ENCODE measurements at places on chromosomes 5 and 9.

GRCh38 chr5:171157775-171158174, 151.3 kb upstream of the TLX3 start:
- DNase-seq: no peak

GRCh38 chr9:130741024-130741305, 47.4 kb downstream of the EXOSC2 start:
- no peak for DNase-seq

DNA sequence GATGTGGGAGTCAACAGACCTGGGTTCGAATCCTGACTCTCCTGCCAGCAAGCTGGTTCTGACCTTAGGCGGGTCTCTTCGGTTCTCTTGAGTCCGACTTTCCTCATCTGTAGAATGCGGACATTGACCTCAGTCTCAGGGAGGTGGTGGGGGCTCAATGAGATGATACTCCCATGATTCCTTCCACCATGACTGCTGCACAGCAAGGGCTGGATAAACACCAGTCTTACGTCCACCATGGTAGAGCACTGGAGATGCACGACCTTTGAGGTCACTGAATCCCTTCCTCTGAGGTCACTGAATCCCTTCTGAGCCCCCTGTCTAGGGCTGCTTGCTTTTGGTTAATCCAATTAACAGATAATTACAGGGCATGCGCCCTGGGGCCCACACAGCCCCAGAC, 12.5 kb upstream of the SMIM23 start:
- no peak for DNase-seq

GRCh38 chr9:96501633-96502538, 51.9 kb downstream of the HABP4 start:
- DNase-seq: no peak

- no peak for DNase-seq
Measured at GRCh38 chr9:123825342-123826060, 104.4 kb downstream of the DENND1A start.

- DNase-seq: no peak
Measured at GRCh38 chr5:76283670-76284069, 119.4 kb upstream of the IQGAP2 start.

GRCh38 chr9:21923694-21924093, 70.5 kb downstream of the CDKN2A start:
- DNase-seq: no peak

DNA sequence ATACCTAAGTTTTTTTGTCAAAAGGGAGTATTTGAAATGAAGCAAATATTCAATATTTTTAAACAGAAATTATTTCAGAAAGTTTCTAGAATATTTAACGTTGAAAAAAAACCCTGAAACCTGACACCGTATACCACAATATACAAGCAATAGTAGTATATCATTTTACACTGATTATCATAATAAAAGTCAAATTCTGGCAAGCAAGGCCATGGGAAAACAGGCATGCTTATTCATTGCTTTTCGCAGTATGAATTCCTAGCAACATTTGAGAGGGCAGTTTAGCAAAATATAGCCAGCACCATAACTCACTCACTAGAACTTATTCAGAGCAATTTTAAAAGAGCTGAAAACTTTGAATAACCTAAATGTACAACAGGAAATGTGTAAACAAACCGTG, 46.1 kb downstream of the ERAP1 start:
- no peak for DNase-seq

DNA sequence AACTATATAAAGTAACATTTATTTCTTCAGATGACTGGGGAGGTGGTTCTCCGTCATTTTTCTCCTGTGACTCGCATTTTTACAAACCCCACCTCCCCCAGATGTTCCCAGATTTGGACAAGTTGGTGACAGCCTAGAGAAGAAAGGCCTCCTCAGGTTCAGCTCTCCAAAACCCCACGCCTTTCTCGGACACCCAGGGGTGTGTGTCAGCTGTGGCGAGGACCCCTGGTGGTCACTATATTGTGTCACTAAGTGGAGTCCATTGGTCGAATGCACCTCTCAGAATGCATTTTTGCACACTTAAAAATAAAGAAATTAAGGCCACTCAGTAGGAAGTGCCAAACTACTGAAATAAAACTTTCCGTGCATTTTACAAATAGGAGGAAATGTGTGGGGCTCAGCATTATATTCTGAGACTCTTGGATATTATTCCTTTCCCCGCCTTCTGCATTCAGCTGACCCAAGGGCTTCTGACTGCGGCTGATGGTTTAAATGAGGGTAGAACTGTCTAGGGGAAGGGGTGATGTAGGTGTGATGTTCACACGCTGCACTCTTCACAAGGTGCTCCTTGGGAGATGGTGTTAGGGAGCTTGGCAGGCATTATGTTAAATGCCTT, 47.6 kb downstream of the ACO1 start:
- DNase-seq: peak; percentile 12

GRCh38 chr5:147180751-147181150, 54.1 kb upstream of the STK32A start:
- no peak for DNase-seq

GRCh38 chr9:137470785-137471184, 11.7 kb upstream of the NSMF start:
- no peak for DNase-seq

GRCh38 chr9:114153761-114154599, 1.4 kb upstream of the COL27A1 start:
- no peak for DNase-seq

DNA sequence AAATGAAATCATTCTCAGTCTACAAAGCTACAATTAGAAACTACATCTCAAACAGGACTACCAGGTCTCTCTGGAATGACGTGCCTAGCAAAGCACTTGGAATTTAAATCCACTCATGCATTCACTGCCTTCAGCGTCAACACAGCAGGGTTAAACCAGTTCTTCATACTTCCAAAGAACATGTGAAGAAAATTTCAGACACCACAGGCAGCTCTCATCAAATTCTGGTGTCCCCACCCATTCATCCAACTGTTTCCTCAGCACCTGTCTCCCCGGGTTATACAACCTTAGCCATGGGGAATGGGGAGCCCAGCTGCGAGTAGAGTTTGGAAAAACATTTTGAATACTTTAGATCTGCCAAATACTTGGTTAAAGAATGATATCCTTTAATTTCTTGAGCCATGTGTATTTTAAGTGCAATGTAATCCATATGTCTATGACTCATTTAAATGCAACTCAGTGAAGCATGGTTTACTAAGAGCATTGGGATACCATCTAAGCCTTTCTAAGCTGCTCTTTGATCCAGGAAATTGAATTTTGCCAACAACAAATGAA, 17.5 kb downstream of the ADAM19 start:
- no peak for DNase-seq

GRCh38 chr5:223791-224190, 5.7 kb downstream of the SDHA start:
- DNase-seq: no peak

- DNase-seq: no peak
Measured at GRCh38 chr9:4339836-4340560, 40.1 kb upstream of the GLIS3 start.

- DNase-seq: no peak
Measured at GRCh38 chr5:132662004-132662401, 4.0 kb downstream of the IL13 start.

DNA sequence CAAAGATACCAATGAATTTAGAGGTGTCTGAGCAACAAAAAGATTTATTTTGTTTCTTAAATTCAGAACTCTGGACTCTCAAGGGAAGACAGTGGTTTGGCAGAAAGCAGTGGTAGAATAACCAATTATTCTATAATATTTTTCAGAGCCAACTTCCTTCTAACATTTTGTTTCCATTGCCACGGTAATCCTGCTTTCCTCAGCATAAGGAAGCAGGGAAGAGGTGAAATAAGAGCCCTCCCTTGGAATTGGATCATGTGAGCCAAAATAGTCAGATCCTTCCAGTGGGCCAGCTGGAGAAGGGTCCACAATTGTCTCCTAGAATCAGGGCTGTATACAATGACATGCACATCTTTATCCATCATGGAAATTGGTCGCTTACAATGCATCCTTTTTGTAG, 130.0 kb upstream of the MAP1B start:
- DNase-seq: no peak

DNA sequence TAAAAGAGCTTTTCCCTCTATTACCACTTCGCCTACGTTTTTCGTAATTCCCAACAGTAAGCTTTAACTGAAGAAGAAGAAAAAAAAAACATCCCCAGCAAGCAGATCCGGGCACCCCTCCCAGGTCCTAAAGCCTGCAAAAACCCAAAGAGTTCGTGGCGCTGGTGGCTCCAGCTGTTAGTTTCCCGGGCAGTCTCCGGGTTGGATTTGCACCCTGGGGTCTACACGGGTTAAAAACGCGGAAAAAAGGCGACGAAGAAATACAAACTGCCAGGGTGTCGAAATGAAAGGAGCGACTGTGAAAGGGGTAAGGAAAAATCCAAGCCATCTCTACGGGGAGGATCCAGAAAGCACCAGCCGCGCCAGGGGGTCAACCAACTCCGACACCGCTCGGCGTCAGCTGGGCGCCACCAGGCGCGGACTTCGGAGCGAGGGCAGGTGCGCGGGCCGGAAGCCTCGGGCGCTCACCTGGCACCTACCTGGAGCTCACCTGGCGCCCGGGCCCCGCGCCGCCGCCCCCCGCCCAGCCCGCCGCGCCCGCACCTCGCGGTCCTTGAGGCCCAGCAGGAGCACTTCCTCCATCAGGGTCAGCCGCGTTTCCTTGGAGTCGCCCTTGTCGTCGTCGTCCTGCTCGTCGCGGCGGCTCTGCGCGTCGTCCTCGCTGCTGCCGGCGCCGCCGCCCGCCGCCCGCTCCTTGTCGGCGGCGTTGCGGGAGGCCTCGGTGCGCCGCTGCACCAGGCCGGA, 680 bp downstream of the GOLPH3 start:
- DNase-seq: peak; percentile 27

GRCh38 chr9:2662496-2662895, 40.9 kb downstream of the VLDLR start:
- no peak for DNase-seq

DNA sequence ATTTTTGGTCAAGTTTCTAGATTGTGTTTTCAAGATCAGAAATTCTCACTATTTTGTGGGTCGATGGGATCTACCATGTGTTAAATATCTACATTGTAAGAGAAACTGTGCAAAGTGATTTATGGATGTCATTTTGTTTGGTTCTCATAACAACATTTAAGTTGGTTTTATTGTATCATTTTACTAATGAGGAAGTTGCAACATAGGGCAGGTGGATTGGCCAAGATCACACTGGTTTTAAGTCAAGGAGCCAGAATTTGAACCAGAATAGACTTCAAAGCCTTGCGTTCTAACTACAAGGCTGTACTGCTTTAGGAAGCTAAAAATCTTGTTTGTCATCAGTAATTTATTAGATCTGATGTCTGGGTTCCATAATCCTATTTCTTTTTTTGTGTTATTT, 23.4 kb downstream of the SH3TC2 start:
- no peak for DNase-seq

DNA sequence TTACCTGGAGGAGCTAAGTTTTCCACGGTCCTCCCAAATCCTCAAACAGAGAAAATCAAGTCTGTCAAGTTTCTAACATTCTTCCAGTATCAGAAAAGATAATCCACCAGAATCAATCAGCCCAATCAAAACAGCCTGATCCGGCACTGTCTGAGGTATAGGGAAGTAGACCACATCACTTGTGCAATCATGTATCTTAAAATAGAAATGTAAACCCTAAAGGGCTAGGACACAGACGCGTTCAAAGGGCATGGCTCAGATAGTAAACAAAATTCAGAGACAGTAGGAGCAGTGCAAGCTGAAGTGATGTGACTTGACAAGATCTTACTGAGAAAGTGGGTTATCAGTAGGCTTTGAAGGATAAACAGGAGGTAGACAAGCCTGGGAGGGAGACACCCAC, 252.4 kb upstream of the DAPK1 start:
- DNase-seq: no peak

GRCh38 chr9:33170464-33171415, 3.6 kb upstream of the B4GALT1 start:
- peak; percentile 41 for DNase-seq

DNA sequence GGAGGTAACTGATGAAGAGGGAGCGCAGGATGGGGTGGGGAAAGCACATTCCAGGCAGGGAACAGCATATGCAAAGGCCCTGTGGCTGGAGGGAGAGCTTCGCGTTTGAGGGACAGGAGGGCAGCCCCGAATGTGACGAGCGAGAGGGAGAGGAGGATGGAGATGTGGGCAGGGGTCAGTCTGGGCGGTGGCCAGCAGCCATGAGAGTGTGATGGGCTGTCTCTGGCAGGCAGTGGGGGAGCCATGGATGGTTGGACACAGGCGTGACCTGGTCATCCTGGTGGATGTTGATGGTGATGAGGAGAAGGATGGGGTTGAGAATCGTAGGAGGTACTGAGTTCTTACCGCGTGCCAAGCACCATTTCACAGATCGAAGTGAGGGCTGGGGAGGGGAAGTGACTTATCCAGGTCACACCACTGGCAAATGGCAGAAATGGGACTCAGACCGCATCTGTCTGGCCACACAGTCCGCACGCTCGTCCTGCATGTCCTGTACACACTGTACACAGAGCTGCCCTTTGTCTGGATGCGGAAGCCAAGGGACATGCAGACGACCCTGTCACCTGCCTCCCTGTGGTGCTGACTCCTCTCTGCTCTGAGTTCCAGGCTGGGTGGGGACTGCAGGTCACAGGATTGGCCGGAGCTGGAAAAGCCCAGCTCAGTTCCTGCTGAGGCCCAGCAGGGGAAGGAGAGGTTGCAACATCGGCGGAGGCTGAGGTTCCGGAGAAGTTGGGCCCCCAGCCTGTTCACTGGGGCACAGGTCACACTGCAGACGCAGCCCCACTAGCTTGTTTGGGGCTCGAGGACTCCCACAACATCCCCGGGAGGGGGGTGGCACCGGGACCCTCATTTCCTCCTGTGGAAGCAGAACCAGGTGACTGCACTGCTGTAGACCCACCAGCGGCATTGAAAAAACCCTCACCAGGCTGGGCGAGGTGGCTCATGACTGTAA, 165.6 kb upstream of the IER5L start:
- no peak for DNase-seq

DNA sequence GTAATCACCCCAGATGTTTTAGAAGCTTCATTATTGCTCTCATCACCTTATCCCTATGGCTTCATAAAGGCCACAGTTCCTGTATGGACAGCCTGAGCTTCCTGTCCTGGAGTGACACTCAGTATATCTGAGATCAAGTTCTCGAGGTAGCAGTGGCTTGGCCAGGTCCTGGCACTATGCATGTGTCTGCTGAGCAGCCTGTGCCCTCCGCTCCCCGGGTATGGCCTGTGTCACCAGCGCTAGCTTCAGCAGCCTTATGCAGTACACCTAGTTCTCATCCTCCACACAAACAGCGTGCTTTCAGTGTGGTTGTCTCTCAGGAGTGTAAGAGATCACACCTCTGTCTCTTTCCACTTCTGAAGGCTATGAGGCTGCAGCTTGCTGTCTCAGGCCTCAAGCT, 514.7 kb downstream of the DIRAS2 start:
- DNase-seq: no peak
